ENCODE measurements at places on chromosomes 13 and 19. TPM values are rescaled to one million over a fixed set of nuclear protein-coding genes. Genes with fewer than 3 reads are reported as not detected.

Gene GJA3
- 0.48 TPM for total RNA-seq

Gene KANK3
- 2.3 TPM for total RNA-seq

DNA sequence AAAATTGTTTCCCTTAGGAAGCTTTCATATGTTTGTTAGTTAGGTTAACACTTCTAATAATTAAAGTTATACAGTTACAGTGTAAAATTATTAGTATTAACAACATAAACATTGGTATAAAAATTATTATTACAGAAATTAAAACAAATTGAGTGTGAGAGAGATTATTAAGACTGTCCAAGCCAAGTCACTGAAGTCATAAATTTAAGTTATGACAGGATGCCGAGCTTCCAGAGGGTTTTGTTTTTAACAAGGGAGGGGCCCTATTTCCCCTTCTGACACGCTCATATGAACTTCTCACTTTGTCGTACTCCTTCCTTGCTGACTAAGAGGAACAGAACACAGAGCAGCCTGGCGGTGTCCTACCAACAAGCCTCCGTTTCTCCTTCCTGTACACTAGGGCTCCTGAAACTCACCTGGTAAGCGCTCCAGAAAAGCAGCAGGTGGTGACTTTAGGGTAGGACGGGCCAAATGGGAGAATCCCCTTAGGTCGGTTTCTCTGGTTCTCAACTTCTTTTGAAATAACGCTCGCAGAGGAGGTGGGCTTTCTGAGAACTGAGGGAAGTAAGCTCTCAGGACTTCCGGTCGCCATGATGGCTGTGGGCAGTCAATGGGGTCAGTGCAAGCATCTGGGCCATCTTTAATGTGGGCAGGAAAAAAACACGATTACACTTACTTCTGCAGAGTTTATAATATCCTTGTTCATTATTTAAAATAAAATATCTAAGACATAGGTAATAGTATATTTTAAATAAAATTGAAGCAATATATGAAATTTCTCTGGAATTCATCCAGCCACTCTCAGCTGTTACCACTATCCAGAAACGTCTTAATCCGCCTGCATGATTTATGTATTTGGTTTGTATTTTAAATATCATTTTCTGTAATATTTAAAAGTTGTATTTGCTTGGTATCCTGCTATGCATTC lies at the start of gene CARD8:
CARD8 (minus strand) TSS at position 537 of the 928 bp plus-strand sequence. CDS start 14,892 bp downstream, outside the sequence.
- peak; percentile 70 for DNase-seq

- DNase-seq: peak; percentile 52
Measured at GRCh38 chr19:4445963-4446703, 11.5 kb downstream of the UBXN6 start.

- no peak for DNase-seq
Measured at GRCh38 chr13:23344931-23345595, 88.4 kb downstream of the SACS start.

DNA sequence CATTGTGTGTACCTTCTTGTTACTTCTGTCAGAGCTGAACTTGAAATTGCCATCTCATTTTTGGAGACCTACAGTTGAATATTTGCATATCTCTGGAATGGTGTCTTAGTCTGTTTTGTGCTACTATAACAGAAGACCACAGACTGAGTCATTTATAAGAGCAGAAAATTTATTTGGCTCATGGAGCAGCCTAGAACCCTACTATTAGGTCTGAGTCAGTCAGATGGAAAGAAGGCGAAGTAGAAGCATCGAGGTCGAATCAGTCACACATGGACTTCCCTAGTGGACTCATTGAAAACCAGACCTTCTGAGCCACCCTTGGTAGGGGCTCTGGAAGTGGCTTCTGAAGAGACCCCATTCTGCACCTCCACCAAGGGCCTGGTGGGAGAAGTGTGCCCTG lies 33.9 kb upstream of the TPT1 start:
- no peak for DNase-seq

Gene NLRP7
- 0.96 TPM for total RNA-seq

GRCh38 chr13:100608906-100609305 lies 20.3 kb upstream of the GGACT start:
- no peak for DNase-seq

Gene TEX26
- total RNA-seq: not detected

GRCh38 chr13:37959284-37959683 lies 89.7 kb upstream of the TRPC4 start:
- DNase-seq: no peak

DNA sequence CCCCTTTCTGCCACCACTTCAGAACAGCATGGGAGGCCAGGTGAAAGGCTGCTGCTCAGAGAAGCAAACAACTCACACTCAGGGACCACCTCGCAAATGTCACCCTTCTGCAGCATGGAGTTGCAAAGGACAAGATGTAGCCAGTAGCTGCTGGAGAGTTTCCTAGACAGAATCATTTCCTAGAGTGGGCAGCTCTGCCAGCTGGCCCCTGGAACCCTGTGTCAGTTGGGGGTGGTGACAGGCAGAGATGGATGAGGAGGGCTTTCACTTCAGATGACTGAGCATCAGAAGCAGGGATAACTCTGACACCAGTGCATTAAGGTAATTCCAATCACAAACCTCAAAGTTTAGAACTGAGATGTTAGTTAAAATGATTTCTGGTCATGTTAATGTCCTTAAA lies 34.4 kb upstream of the EPHX3 start:
- DNase-seq: no peak

- DNase-seq: no peak
Measured at GRCh38 chr13:41411522-41411921, 45.8 kb upstream of the RGCC start.

GRCh38 chr13:110102053-110102452 lies 204.9 kb downstream of the COL4A1 start:
- DNase-seq: no peak

Gene ZNF324B
- total RNA-seq: 5.3 TPM

GRCh38 chr13:91809161-91809560 lies 410.7 kb downstream of the GPC5 start:
- DNase-seq: no peak

DNA sequence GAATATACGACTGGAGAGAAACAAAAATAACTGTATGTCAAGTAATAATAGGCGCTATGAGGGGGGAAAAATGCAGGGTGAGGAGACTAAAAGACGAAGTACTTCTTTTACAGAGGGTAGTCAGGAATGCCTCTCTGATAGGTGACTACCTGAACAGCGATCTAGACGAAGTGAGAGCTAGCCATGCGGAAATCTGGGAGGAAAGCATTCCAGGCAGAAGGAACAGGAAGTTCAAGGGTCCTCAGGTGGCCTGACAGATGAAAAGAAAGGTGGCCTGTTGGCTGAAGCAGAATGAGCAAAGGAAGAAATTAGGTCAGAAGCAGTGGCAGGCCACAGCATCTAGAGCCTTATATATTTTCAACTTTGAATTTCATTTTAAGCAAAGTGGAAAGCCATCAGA lies 13.3 kb downstream of the ZDHHC20 start:
- no peak for DNase-seq

DNA sequence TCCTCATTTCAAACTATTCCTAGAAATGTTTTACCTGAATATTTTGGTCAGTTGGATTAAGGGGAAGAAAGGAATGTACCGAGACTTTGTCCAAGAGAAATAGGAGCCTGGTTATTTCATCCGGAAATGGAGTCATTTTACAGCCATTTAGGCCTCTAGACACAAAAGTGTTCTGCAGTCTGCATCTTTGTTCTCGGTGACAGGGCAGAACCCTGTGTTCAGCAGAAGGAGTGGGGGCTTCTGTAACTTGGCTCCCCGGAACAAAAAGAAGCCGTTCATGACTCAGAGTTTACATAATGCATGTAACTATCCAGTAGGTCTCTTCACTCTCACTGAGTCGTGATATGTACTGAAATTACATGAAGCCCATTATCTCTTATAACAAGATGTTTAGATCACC lies 21.6 kb upstream of the FNDC3A start:
- no peak for DNase-seq

Gene FFAR2
- not detected for total RNA-seq

DNA sequence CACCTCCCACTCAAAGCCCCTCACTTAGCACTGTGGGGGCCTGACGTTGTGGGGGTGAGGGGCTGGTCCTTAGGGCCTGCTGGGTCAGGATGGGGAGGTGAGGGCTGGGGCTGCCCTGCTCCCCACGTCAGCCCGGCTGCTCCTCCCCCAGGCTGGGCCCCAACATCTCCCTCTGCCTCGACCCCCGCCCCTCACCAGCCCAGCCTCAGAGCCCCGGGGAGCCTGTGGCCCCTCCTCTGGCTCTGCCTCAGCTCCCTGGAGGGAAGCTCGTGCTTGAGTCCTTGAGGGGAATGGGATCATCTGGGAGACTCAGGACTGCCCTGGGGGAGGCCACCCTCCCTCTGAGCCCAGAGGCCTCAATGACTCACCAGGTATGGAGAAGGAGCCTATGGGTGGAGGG lies 6.8 kb downstream of the LILRA4 start:
- DNase-seq: no peak

GRCh38 chr13:19057588-19058340 lies 123.9 kb downstream of the TUBA3C start:
- no peak for DNase-seq

- no peak for DNase-seq
Measured at GRCh38 chr13:76632401-76633044, 253.7 kb downstream of the KCTD12 start.

DNA sequence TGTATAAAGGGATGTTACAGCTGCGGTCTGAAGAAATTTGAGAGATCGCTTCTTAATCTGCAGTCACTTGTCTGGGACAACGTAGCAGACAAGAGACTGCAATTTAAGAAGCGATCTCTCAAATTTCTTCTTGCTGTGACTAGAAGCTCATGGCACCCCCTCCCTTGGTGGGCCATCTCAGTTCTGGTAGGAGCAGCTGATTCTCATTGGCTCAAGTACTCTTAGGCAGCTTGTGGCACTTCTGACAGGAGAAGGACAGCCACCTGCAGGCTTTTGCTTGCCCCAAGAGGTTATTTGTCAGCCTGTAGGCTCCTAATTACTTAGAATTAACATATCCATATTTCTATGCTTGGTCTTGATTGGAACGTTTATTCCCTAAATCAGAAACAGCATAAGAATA lies 503.0 kb downstream of the DCT start:
- no peak for DNase-seq

DNA sequence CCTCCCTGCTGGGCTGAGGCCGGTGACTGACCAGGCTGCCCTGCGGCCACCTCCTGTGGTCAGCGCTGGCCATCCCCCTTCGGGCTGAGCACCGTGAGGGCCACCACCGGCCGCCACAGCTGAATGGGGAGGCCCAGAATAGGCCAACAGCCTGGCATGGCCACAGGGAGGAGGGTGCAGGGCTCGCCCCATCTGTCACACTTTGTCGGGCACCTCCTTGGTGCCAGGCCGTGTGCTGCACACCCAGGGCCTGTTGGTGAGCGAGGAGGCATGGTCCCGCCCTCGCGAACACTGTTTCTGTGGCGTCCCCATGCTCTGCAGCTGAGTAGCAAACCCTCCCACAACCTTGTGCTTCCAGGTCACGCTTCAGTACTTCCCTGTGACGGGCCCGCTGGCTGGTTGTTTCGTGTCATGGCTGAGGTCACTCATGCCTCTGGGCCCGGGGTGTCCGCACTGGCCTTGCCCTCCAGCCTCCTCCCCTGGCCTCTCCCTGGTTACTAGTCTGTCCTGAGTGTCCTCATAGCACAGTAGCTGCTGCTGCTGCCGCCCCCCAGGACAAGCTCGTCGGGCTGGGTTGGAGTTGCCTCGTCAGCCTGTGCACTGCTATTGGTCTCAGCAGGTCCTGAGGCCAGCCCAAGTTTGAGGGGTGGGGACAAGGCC lies 15.2 kb downstream of the EPN1 start:
- no peak for DNase-seq

DNA sequence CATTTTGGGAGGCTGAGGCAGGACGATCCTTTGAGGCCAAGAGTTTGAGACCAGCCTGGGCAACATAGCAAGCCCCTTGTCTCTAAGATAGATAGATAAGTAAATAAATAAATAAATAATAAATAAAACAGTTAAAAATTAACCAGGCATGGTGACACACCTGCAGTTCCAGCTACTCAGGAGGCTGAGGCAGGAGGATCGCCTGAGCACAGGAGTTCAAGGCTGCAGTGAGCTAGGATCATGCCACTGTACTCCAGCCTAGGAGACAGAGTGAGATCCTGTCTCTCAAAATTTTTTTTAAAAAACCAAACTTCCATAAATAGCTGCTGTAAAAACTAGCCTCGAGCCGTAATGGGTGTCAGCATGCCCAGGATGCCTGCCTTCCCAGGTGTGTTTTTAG lies 14.4 kb upstream of the NAXD start:
- no peak for DNase-seq

Gene LYPD5
- 0.74 TPM for total RNA-seq

Gene C19orf73
- total RNA-seq: 1.2 TPM

- DNase-seq: no peak
Measured at GRCh38 chr19:3969435-3970312, 1.2 kb downstream of the DAPK3 start.

DNA sequence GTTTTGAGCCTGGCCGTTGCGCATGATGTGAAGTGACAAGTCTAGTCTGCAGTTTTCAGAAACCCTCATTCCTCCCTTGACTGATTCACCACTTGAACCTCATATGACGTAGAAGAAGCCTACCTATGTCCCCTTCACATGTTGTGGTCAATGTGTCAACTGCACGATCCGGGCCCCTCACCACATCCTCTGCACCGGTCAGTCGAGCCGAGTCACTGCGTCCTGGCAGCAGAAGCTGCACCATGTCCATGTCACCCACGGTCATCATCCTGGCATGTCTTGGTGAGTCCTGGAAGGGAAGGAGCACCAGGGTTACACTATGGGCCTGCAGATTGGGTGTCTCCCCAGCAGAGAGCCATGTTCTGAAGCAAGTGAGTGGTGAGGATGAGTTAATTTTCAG lies at the start of gene KIR2DL4:
KIR2DL4 (plus strand) TSS at position 201 of the 400 bp plus-strand sequence; CDS start at position 243, 42 bp downstream.
- no peak for DNase-seq

DNA sequence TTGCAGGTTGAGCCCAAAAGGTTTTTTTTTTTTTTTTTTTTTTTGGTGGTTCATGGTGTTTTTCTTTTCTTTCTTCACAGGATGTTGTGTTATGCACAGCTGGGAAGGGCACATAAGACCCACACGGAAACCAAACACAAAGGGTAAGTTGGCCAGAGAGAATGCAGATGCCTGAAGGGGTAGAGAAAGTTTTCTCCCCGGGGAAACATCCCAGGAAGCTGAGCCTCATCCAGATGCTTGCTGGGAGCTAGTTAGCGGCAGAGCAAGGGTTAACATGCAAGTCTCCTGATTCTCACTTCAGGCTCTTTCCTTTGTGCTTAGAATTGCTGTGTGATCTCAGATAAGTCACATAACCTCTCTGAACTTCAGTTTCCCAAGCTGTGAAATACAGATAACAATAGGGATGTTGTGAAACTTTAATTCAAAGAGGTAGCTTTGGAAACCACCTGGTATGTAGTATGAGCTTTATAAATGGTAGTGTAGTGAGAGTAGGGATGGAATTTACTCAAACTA lies 3.1 kb downstream of the ADGRE1 start:
- no peak for DNase-seq

- no peak for DNase-seq
Measured at GRCh38 chr19:15449620-15450527, at the start of gene WIZ. Gene WIZ (minus strand): TSS chr19:15449956. CDS start chr19:15448307, 1,649 bp downstream.

All from H1 (cell line).